ENCODE measurements at places on chromosomes 12 and 14.

GRCh38 chr12:13171921-13172859 lies 24.3 kb upstream of the EMP1 start:
- DNase-seq: no peak

DNA sequence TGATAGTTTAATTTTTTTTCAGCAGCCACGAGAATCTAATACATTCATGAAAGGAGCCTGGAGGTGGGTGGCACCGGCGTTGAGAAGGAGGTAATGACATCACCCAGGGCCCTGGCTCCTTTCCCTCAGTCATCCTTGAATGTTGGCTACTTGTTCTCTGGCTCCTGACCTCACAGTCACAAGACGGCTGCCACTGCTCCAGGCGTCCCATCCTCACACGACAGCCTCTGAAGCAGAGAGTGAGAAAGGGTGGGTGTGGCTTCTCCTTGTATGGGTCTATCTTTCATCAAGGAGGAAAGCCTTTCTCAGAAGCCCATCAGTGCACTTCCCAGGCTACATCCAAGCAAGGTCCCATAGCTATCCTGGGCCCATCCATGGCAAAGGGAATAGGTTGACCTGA lies 207.6 kb upstream of the C14orf180 start:
- no peak for DNase-seq

DNA sequence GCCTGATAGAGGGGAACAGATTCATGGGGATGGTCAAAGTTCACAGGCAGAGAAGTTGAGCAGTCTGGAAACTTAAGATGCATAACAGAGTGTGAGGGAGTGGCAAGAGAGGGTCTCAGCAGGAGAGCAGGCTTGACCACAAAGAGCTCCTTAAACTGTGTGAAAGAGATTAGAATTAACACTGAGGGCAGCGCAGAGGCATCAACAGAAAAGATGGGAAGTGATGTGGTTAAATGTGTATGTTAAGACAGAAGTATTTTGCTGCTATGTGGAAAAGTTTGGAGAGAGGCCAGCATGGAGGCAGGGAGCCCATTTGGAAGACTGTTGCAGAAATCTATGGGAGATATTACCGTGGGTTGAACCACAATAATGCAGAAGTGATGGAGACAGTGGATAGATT lies 122.7 kb upstream of the LMNTD1 start:
- no peak for DNase-seq

DNA sequence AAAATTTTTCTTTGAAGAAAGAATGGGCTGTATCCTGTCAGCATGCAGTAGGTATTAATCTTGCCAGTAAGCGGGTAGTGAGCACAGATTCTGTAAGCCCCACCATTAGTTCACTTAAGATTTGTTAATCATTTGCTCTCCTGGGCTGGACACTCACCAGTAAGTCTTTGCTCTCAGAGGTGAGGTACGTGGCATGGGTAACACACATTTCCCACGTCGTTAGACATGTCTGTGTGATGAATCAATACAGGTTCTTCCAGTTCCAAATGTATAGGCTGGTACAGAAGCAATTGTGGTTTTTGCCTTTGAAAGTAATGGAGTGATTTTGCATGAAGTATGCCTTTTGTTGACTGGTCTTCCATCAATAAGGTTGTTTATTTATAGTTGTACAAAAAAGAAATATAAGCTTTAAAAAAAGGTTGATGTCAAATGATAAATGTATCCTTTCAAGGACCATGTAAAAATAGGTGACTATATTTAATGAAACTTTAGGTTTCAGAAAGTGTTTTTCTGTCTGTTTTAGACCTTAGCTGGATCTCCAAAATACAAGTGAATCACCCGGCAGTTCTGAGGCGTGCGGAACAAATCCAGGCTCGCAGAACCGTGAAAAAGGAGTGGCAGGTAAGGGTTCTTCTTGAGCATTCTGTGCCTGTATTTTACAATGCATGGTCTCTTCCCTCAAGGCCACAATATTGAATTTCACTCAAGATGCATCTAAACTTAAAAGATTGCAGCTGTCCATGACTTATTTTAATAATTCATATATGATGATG lies 45.5 kb downstream of the DERA start:
- no peak for DNase-seq

- DNase-seq: no peak
These were observed 209.0 kb upstream of the PLEKHG7 start for GRCh38 chr12:92493816-92494215.

GRCh38 chr12:15037091-15037687 lies 64.3 kb downstream of the PDE6H start:
- no peak for DNase-seq

DNA sequence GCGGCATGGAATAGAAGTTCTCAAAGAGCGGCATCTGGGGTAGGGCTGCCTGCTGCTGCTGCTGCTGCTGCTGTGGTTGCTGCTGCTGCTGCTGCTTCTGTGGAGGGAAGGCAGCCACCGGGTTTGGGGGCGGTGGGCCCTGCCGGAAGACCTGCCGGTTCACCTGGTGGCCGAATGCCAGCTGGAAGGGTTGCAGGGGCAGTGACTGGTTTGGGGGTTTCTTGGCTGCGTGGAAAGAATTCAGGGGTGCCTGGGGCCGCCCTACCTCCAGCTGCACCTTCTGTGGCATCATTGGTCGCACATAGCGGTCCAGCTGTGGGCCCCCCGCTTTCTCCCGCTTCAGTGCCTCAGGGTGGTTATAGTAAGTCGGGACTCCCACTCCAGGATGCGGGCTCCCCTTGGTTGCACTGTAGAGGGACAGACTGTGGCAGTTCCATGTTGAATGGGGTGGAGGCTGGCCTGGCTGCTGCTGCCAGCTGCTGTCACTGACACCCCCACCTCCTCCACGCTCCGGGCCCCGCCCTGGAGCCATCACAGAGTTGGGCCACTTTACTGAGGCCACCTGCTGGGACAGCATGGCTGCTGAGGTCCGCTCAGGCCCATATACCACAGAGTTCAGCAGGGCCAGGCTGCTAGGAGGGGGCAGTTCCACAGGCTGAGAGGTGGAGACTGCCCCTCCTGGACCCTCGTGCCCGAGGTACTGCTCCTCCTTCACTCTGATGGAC lies 25.2 kb upstream of the PNMA1 start:
- no peak for DNase-seq

DNA sequence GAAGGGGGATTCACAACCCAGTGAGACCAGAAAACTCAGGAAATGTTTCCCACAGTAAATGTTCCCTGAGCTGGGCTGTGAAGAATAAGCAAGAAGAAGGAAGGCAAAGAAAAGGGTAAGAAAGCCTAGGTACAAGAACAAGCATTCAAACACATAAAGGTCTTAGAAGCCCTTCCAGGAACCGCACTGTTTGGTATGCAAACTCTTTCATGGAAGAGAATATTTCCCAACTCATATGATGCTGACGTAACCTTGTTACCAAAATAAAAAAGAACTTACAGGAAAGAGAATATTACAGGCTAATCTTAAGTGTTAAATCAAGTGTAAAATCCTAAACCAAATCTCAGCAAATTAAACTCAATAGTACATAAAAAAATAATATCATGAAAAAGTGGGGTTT lies 23.6 kb downstream of the MED6 start:
- DNase-seq: no peak

GRCh38 chr12:117514016-117514415 lies 152.6 kb upstream of the NOS1 start:
- no peak for DNase-seq

GRCh38 chr12:71584356-71584755 lies 79.3 kb downstream of the ZFC3H1 start:
- no peak for DNase-seq

DNA sequence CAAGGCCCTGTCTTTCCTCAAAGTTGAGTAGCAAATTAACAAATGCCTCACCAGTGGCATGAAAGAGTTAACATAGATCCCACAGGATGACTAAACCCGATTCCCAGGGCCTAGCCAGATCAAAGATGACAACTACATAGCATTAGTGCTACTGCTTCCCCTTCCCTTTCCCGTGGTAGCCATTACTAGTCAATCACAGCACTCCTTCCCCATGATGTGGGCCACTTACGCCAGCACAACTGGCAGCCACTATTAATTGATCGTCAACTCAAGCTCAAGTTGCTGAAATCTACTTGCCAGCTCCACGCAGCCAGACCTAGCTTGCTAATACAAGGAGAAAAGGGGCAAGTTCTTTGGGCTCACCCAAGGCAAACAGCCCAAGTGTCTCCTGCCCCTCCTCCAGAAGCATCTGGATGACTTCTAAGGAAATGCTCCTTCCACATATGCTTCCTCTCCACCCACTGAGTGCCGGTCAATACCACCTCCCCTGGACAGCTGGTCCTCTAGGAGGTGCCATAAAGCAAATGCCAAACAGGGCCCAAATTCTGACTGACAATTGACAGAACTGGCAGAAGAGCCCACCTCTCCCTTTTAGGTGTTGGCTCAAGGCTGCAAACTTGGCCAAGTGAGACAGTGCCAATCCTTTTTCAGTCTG lies 72.6 kb downstream of the NUAK1 start:
- DNase-seq: no peak

GRCh38 chr12:82873951-82874350 lies 187.2 kb downstream of the TMTC2 start:
- DNase-seq: no peak

DNA sequence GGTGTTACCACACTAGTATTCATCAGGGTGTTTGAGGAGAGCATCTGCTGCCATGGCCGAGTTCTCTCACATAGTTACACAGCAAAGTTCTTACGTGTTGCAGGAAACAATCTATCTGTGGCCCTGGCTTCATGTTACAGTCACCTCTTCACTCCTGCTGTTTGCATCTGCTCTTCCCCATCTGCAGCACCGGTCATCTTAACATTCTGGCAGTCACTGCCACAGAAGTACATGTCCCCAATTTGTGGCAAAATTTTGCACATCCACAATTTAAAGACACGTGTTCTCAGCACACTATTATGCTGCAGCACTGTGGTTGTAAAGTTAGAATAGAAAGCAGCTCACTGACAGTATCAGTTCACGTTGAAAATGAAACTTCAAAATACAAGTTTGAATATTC lies 23.2 kb downstream of the MAPK1IP1L start:
- DNase-seq: no peak

DNA sequence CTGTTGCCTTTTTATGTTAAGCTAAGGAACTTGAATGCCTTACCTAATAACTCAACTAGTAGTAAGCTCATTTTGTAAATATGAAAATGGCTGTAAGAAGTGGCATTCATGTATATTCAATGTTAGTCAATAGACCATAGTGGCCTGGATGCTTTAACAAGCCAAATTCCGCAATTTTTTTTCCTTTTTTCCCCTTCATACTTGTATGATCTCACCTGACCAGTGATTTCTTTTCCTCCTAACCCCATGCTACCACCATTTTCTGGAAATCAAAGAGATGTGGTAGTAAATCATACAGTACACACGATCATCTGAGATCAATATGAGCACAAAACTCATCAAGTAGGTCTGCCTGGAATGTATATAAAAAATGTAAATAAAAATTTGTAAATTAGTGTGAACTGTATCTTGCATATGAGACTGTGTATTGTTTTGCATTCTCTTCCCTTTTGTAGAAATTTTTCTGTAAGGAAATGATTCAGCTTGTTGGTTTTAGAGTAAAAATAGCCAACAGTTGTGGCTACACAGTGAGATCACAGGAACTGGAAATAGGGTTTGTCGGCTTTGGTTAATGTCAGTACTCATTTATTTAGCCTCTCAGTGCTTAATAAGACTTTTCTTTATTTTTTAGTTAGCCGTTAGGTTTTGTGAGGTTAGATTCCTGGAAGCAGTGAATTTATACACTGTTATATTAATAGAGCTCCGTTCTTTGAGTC lies 62.5 kb downstream of the ETNK1 start:
- DNase-seq: peak; percentile 59

- DNase-seq: no peak
These were observed 90.8 kb downstream of the BICD1 start for GRCh38 chr12:32197421-32197820.

- no peak for DNase-seq
These were observed 20.2 kb downstream of the CCDC177 start for GRCh38 chr14:69554500-69554899.

DNA sequence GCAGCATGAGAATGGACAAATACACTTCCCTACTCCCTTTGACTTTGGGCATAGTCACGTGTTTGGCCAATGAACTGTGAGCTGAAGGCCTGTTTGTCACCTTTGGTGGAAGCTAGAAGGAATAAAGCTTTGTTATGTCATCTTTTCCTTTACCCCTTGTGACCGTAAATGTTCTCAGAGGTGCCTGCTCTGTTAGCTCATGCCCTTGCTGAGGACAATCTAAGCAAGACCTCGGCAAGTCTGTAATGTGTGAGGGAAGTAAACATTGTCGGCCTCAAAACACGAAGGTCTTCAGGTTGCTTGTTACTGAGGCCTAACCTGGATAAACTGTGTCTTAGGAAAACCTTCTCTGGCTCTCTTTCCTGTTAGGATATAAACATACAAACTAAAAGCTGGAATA lies 354.2 kb downstream of the TMEM132D start:
- DNase-seq: no peak

DNA sequence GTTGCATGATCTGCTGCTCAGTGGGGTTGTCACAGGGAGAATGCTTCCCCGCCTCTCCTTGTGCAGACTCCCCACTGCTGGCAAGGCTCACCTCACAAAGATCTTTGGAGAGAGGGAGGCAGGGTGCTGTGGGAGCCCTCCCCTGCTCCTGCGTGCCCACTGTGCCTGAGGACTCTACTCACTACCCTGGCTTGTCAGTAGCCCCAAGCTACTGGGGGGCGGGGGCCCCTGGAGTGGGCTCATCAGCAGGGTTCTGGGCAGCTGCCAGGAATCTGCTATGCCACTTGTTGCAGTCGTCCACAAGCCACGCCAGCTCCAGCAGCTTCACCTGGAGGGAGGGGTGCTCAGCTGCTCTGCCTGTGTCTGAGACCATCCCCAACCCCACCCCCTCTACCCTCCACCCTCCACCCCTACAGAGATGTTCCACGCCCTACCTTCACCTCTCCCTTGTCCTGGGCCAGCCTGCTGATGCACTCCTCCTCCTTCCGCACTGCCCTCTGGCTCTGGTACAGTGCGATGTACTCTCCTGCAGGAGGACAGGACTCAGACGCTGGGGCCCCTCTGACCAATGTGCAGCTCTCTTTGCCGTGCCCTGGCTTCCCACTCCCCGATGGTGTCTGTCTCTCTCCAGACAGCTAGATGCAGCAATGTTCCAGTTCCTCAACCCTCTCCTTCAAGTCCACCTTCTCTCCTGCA lies 14.2 kb upstream of the BLTP3B start:
- no peak for DNase-seq

All from KBM-7 (cell line).